ENCODE measurements at places on chromosomes 7 and 10.

GRCh38 chr10:77643795-77644468 lies 6.3 kb upstream of the KCNMA1 start:
- peak; percentile 53 for DNase-seq

- DNase-seq: no peak
These were observed 30.0 kb downstream of the GLUD1 start for GRCh38 chr10:87064651-87065050.

- peak; percentile 44 for DNase-seq
These were observed 82.0 kb downstream of the BMS1 start for GRCh38 chr10:42864575-42864974.

DNA sequence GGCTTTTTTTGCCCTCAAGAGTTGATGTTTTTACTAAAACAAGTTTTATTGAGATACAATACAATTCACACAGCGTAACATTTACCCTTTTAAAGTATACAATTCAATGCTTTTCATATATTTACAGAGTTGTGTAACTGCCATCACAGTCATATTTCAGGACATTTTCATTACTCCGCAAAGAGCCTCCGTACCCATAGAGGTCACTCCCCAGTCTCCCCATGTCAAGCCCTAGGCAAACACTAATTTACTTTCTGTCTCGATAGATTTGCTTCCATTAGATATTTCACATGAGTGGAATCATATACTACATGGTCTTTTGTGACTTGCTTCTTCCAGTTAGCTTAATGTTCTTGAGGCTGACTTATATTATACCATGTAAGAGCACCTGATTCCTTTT lies 183.8 kb downstream of the PRKCQ start:
- DNase-seq: no peak

GRCh38 chr10:79984851-79985250 lies 35.9 kb upstream of the SFTPD start:
- DNase-seq: no peak

DNA sequence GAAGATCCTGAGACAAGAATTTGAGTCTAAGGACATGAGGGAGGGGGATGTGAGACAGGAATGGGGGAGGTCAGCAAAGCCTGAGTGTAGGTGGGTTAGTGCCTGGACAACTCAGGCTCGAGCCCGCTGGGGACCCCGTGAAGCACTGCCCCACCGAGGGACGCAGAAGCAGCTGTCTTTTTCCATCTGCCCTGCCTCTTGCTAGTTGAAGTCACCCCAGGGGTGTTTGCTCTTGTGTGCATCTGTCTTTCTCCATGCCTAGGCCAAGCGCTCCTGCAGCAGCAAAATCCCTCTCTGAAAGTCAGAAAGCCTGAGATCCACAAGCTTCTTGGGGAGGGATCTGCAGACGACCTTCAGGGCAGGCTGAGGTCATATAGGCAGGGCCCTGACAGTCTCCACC lies 79.0 kb upstream of the CELF2 start:
- DNase-seq: no peak

GRCh38 chr7:120108376-120108775 lies 164.6 kb upstream of the KCND2 start:
- no peak for DNase-seq

GRCh38 chr10:75779276-75779675 lies 347.9 kb downstream of the LRMDA start:
- DNase-seq: no peak

- no peak for DNase-seq
These were observed 35.8 kb downstream of the UNC5B start for GRCh38 chr10:71248210-71248609.

DNA sequence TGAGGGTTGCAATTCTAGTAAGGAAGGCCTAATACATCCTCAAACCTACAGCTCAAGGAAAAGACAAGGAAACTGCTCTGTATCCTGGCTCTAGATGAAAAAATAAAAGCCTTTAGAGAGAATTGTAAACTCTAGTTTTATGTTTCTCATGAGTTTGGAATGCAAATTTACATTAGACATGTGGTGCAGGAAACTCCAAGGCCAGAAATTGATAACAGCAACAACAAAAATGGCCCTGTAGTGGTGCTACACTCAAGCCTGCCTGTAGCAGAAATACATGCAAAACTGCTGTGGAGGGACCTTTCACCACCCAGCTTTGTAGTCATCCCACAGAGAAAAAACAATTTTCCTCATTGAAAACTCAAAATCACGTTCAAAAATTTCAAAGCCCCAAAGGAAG lies 546.7 kb upstream of the LRRN3 start:
- no peak for DNase-seq

GRCh38 chr10:128784444-128784843 lies 658.2 kb upstream of the MKI67 start:
- DNase-seq: no peak

DNA sequence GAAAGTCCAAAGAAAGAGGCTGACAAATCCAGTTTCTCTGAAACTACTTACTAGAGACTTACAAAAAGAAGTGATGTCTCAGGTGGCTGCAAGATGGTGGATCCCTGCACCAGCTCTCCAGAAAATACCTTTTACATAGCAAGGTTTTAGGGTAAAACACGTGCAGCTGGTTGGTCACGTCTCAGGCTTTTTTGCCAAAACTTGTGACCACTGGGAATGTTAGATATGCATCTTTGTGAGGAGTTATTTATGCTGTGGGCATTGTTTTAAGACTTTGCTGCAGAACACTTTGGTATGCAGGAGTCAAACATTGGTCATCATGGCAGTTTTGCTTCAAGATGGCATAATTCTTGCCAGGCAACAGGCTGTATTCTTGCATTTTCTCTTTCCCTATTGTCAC lies 1352.8 kb downstream of the REEP3 start:
- no peak for DNase-seq

DNA sequence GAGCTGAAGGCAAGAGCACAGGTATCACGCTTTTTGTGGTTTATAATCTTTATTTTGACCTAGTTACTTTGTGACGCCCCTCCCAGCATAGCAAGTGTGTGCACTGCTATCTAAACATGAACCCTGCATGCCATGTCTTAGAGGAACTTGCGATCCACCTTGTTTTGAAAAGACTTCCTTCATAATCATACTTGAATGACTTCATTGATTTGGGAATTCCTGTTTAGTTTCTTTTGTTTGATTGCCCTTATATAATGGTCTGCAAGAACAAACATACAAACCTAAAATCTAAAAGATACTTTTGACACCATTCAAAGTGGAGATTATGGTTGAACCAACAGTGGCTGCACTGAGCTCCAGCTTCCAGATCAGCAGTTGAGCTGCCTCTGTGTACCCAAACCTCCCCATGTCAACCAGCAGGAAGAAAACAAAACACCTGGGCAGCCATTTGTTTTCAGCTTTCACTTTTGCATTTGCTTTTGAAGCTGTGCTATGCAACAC lies 132.6 kb downstream of the CELF2 start:
- DNase-seq: no peak

GRCh38 chr10:2150288-2150687 lies 413.0 kb upstream of the ADARB2 start:
- no peak for DNase-seq

DNA sequence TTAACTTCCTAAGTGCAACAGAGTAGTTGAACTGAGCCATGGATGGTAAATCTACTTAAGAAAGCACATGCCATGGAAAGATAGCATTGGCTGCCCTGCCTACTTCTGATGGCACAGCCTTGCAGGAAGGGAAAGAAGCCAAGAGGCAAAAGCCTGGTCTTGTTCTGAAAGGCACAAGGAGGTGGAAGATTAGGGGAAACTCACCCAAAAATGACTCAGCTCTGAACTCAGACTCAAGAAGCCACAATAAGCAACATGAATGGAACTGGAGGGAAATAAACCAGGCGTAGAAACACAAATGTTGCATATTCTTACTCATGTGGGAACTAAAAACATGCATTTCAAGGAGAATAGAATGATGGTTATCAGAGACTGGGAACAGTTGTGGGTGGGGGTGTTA lies 20.8 kb upstream of the ALOX5 start:
- DNase-seq: no peak

DNA sequence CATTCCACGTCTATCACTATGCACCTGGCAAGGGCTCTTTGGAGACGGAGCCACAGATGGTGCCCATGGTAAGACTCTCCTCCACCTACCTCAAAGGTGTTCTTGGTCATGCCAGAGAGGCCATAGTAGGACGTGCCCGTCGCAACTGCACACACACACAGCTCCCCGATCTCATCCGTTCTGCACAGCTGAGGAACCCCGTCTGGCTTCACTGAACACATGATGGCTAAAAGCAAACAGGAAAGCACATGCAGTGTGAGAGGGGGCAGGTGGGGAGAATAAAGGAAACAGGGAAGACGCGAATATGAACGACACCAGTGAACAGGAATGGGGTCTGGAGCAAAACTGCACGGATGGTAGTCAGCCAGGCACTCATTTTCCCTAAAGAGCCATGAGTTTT lies 230.9 kb downstream of the ZMYND11 start:
- DNase-seq: no peak

DNA sequence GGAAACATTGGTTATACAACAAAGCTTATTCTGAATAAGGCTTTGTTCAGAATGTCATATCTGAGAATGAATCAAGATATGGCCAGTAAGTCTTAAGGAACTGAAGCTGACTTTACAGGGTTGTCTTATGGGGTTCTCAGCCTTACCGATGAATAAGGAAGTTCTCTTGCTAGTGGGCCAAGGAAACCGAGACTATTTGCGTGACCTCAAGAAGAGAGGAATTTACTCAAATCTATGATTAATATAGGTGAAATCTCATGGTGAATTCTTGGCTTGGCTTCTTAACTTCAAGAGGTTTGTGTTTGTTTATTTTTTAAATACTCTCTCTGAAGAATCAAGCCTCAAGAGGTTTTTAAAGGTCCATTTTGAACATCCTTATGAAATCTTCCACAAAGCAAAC lies 4.7 kb upstream of the MRLN start:
- no peak for DNase-seq

DNA sequence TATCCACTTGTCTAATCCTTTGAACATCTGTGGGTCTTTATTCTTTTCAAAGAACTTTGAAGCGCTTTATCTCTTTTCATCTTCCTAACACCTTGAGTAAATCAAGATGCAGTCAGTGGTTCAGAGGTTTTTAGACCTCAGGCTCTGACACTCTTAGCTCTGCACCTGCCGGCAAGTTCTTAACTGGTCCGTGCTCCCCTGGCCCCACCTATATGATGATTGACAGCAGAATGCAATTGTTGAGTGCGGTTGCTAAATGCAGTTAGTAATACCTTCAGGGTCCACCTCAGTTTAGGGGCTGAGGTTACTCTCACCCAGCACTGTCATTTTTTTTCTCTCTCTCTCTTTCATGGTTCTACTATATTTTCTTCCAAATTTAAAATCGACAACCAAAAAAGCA lies 854.2 kb upstream of the AUTS2 start:
- no peak for DNase-seq

DNA sequence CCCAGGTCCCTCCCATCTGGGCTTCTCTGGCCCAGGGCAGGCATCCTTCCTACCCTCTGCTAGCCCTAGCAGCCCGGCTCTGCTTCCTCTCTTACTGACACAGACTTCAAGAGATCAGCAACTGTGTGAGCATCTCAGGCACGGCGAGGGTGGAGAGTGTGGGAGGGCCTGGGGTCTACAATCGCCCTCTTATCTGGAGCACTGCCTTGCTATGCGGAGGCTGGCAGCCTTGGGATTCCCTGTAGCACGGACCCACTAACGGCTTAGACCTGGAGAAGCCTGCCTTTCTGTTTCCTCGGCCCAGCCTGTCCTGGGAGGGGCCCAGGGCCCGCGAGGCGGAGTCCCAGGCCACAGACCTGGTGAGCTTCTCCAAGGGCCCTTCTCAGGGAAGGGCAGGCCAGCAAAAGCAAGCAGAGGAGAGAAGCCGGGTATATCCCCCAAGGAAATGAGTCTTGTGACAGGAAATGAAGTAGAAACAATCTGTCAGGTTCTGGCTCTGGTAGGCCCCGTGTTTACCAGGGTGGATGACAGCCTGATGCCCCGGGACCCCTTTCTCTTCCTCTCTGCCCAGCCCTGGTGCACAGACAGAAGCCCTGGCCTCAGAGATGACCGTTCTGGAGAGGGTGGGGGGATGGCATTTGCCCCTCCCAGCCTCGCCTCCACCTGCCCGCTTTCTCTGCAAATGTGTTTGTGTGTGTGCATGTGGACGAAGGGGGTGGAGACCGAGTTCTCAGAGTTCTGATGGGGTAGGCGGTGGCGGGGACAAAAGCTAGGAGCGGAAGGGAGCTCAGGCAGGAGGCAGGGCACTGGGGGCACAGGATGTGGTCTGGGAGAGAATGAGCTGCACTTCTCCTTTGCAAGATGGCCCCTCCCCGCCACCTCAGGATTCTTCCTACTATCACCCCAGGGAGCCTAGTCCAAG lies 2.5 kb downstream of the LRCH4 start:
- no peak for DNase-seq

Data from BE2C (cell line).